ENCODE measurements at places on chromosomes 7 and 10.

DNA sequence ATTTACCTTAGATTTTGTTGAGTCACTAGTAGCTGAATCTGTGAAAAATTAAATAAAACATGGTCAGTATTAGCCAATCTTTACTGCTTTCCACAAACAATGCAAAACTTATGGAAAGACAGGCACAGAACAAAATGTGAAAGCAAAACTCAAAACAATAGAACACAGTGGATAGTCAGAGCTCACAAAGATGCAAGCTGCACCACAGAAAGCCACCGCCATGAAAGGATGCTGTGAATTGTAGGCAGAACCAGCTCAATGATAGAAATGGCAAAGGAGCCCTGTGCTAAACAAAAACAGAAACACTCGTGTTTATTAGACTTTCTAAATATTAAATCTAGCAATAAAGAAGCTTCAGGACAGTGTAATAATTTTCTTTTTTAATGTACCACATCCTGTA lies 134.4 kb downstream of the ARHGAP21 start:
- DNase-seq, result no peak

DNA sequence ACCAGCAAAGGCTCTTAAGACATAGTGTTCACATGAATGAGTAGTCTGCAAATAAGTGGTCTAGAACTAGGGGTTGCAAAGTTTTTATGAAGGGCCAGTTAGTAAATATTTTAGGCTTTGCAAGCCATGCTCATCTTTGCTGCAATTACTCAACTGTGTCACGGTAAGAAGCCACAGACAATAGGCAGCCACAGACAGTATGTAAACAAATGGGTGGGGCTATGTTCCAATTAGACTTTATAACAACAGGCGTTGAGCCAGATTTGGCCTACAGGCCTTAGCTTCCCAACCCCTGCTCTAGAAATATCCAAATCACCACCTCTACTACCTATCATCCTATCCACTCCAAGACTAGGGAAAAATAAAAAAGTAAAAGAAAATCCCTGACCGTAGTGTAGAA lies 9.2 kb downstream of the IKZF5 start:
- no peak for DNase-seq

DNA sequence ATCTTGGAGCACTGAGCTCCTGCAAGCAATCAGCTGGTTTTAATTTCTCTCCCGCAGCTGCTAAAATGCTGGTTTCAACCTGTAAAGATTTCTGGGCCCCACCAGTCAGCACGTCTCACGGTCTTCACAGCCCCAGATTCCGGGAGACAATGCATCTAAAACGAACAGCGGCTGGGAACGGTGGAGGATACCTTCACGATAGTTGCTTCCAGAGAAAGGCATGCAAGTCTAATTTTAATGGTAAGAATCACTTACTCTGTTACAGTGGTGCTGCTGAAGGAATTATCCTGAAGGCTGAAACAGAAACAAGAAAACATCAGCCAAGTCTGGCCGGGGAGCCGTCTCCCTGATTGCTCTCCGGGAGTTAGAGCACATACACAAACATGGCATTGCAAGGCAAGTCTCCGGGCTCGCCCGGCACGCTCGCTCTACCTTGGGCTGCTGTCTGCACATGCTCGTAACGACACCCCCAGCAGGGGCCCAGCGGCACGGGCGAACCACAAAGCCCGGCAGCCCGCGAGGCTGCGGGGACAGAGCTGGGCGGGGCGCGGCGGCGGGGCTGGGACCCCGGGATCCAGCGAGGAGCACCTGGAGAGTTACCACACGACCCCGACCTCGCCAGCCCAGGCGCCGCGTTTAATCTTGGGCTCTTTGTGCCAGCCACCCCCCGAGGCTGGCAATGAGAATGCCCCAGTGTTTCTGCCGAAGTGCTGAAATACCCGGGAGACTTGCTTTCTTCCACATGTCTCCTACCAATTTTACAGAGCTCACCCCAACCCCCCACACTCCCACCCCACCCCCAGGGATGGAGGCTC lies at the start of gene FAM13C:
TSS of gene FAM13C (minus strand) at position 406 of the 815 bp plus-strand sequence. CDS start at position 317, 89 bp downstream.
- peak; percentile 66 for DNase-seq

- no peak for DNase-seq
These were observed 53.0 kb downstream of the CACUL1 start for GRCh38 chr10:118701529-118702323.

- DNase-seq, result no peak
These were observed 13.2 kb upstream of the CAMK2B start for GRCh38 chr7:44338600-44338999.
